A673 (cell line): ENCODE measurements at places on chromosomes 1 and 21. TPM values are rescaled to one million over a fixed set of nuclear protein-coding genes. Genes with fewer than 3 reads are reported as not detected.

- DNase-seq: no peak
These were observed 13.1 kb downstream of the NR5A2 start for GRCh38 chr1:200040481-200041138.

- DNase-seq: no peak
These were observed 9.7 kb upstream of the TFF3 start for GRCh38 chr21:42324896-42325295.

DNA sequence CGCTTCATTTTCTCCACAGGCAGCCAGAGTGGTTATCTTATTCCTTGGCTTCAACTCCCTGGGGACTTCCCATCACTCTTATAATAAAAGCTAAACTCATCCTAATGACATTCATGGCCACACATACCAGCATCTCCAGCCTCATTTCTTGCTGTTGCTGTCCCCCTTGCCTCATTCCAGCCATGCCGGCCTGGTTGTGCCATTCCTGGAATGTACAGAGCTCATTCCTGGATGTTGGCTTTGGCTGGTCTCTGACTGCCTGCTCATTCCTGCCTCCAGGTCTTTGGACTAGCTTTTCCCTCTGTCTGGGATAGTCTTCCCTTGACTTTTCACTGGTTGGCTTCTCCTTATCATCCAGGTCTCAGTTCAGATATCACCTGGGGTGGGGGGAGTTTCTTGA, 2.4 kb upstream of the PEF1 start:
- DNase-seq: no peak

DNA sequence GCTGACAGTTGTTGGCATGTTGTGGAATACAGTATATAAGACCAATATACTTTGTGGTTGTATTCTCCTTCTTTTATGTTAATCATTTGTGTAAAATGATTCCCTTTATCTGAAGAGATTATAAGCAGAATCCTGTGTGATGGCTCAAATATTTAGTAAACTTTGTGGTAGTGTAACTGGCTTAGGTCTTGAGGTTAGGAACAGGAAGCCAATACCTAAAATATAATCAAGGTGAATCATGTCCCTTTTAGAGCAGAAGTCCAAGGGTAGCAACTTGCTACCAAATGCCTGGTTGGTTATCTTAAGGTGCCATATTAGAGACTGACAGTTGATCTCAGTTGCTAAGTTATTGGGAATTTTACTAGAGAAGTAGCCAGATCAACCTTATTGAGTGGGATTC, 398.5 kb upstream of the ADAMTS5 start:
- no peak for DNase-seq

DNA sequence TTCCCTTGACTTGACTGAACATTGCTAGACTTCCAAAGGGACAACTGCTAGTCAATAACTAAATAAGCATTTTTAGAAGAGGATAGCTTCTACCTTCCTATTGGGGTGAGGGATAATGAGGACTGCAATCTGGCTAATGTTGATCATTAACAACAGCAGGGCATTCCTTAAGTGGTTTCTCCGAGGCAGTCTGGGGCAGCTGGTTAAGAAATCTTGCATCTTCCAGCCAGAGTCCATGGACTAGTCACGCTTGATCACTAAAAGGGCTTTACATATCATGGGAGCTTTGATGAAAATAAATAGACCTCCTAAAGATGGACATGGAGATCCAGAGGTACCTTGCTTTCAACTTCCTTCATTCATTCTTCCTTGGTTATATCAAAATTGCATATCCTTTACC, 329.4 kb upstream of the ESRRG start:
- DNase-seq: no peak

GRCh38 chr1:35558374-35559316, 1.0 kb downstream of the NCDN start:
- peak; percentile 65 for DNase-seq

- DNase-seq: no peak
These were observed 11.5 kb upstream of the AGT start for GRCh38 chr1:230725256-230726012.

GRCh38 chr1:71438626-71439025, 357.8 kb upstream of the ZRANB2 start:
- no peak for DNase-seq

Gene HJV
- 0.24 and 0.31 TPM in 2 replicates for total RNA-seq

Gene UBE2G2
- 204 and 212 TPM in 2 replicates for total RNA-seq

Gene BTF3L4
- total RNA-seq: 84.4 and 87.0 TPM in 2 replicates

Gene PTPRF
- 110 and 118 TPM in 2 replicates for total RNA-seq

Gene ALG14
- total RNA-seq: 6.4 and 11.3 TPM in 2 replicates

Gene SIPA1L2
- total RNA-seq: 3.4 and 6.2 TPM in 2 replicates
